ENCODE measurements at places on chromosomes 12 and 14.

- no peak for DNase-seq
Observed at GRCh38 chr12:123367511-123367910, 2.9 kb upstream of the SBNO1 start.

- DNase-seq = no peak
Observed at GRCh38 chr12:94145191-94145983, 3.0 kb upstream of the PLXNC1 start.

GRCh38 chr12:110270125-110270962, 10.7 kb upstream of the ATP2A2 start:
- no peak for DNase-seq

DNA sequence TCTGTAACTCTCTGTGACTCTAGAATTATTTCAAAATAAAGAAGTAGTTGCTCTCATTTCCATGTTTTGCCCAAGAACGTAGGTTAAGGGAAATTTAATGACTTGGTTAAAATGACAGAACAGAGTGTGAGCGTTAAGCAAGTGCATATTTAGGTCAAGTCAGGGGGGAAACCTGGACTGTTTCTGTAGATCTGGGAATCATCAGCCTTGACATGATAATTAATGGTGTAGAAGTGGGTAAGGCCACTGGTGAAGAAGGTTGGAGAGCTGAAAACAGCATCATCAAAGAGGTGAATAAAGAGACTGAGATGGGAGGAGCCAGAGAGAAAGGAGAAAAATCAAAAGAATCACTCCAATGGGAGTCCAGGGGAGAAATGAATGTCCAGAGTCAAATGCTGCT, 49.4 kb upstream of the STK38L start:
- no peak for DNase-seq

DNA sequence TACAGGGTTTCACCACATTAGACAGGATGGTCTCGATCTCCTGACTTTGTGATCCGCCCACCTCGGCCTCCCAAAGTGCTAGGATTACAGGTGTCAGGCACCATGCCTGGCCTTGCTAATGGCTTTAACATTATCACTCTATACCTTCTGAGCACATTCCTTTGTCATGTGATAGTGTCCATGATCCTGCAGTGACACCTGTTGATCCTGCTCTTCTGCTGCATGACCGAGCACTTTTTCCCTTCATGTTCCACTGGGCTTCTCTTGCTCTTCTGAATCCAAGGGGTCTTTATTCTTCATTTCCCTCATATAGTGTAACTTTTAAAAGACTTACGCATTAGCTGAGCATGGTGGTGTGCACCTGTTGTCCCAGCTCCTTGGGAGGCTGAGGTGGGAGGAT, 11.6 kb downstream of the ZNF268 start:
- no peak for DNase-seq

DNA sequence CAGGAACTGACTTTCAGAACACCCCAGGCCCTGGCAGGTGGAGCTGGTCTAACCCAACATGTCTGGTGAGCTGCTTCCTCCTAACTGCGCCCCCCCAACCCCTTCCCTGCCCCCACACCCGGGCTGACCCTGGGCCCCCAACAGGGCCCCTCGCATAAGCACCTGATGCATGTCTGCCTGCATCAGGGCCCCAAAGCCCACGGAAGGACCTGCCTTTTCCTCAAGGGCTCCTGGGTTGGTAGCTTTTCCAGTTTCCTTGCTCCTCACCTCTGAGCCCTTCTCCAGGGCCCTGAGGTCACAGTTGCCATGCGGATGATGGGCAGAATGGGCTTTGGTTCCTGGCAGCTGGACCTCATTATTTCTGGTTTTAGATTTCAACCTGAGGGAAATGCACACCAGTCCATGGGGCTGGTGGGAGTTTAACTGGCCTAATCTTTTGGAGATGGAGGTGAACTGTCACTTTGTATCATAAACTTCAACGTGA, 18.5 kb downstream of the TESC start:
- DNase-seq = no peak

DNA sequence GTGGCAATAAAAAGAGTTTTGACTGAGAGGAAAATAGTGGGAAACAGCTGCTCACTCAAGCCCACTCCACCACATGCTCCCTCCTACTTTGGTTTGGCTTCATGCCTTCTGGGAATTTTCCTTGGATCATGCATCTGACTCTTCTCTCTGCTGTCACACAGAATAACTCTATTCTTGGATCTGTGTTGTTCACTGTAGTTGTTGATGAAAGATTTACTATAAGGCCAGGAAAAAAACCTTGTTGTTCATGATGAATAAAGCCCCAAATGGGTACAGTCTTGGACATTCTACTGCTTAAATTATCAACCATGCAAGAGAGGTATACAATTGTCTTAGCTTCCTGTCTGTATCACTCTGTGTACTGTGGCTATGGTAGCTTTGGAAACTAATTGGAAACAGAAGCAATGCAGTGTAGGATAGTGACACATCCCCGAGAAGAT, 70.5 kb downstream of the TMX1 start:
- DNase-seq = no peak

GRCh38 chr14:46063872-46064271, 587.7 kb downstream of the RPL10L start:
- no peak for DNase-seq

DNA sequence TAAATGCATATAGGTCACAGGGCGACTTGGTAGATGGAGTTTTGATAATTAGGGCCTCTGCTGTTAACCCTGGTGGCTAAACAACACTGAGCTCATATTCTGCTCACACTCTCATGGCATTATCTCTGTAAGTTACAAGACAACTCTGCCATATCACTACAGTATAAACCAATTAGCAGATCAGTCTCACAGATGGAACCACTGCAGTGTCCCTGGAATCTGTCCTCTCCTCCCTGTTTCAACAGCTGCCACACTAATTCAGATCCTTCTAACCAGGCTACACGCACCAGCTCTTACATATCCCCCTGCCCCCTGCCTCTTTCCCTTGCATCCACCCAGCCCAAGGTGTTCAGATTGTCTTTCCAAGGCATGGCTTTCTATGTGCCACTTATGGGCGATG, 161.0 kb upstream of the RMST start:
- no peak for DNase-seq

DNA sequence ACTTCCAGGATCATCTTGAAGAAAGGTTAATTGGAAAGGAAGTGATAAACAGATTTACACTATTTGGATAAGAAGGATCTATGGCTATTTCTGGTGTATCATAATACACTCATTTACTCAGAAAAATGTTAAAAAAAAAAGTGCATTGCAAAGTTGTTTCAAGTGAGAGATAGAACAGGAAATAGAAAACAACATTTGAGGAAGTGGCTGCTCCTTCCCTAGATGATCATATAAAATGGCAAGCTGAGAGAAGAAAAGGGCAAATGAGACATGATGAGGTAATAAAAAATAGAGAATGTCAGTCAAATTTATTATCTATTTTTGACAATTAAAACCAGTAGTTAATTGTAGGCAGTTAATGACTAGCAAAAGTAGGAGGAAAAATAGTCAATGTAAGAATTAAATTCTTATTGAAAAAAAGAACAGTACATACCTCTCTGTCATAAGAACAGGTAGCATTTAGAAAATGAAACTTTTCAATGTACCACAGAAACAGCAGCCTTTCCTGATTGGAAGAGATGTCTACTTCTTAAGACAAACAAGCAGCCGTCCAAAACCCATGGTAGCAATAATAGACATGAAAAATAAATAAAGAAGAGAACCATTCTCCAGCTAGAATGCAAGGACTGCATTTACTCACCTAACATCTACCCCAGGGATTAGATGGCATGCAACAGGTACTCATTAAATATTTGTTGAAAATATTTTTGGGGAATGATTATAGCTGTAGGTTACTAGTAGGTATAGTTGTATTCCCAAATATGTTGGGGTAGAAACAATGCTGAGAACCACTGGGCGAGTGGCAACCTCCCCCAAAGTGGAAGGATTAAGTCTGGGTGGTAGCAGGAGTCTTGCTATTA, 63.9 kb upstream of the GRIP1 start:
- no peak for DNase-seq

DNA sequence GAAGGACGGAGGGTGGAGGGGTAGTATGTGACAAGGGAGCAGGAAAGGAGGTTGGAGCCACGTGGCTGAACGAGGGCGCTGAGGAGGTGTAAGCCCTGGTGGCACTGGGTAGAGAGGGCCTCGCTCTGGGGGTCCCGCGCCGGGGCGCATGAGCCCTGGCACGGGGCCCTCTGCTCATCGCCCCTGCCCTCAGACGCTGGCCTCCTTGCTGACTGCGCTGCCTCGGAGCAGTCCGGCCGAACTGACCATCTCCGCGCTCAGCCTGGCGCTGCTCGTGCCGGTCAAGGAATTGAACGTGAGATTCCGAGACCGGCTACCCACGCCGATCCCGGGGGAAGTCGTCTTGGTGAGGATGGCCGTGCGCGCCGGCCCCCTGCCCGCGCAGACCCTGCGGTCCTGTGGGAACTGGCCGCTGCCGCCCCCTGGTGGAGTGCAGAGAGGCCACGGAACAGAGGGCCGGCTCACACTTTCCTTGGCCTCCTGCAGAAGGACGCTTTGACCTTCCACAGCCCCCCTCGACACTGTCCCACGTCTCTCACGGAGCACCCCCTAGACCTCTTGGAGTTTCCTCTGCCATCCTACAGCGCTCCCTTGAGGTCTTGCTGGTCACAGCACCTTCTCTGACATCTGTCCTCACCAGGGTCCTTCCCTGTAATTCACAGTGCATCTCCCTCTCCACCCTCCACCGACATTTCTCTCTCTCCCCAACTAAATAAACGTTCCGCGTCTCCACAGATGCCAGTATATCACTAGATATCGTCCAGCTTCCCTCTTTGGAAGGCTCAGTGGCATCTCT, 10.5 kb downstream of the ARHGEF25 start:
- peak; percentile 36 for DNase-seq

GRCh38 chr14:64891173-64891838, 11.6 kb upstream of the SPTB start:
- DNase-seq = no peak
